ENCODE measurements at places on chromosomes 1 and 21.
A peak's percentile ranks its signal among the peaks of the same experiment; 100 is the strongest.

GRCh38 chr1:214251354-214251753 is 29.6 kb upstream of the SMYD2 start:
- no peak for DNase-seq

GRCh38 chr1:100847361-100848082 is 47.1 kb downstream of the EXTL2 start:
- DNase-seq: no peak

GRCh38 chr1:236394879-236395229 is 768 bp downstream of the EDARADD start:
- no peak for DNase-seq

GRCh38 chr1:211876851-211877590 is 46.5 kb upstream of the LPGAT1 start:
- DNase-seq: no peak

- DNase-seq: no peak
These were observed 7.4 kb downstream of the PLEKHN1 start for GRCh38 chr1:973459-974292.

DNA sequence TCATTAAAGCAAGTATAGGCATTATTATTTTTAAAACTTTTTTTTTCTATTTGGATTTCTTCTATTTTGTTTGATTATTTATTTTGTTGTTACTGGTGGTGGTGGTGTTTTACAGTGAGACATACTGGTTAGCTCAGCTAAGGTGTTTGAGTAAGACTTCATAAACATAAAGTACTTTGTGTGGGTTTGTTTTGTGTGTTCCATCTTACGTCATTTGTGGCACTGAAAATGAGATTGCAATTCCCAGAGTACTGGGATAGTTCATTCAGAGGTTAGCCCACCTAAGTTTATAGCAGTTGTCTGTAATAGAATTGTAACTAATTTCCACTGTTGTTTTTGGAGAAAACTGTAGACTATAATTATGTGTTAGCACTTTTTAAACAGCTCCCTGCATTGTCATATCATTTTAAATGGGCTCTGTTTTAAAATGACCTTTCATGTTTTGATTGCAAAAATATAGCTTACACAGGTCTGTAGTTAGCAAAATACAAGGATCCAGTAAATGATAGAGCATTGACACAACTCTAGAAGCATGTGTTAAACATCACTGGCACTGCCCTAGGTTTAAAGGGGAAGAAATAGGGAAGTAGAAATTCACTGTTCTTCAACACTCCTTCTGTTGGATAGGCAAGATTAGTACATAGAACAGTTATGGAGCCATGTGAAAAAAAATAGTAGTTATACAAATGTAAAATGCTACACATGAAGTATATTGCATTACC is 171.7 kb downstream of the NFIA start:
- DNase-seq: no peak

GRCh38 chr1:99707535-99708142 is 58.8 kb downstream of the FRRS1 start:
- DNase-seq: peak; percentile 30
